ENCODE measurements at places on chromosomes 2 and 18.

DNA sequence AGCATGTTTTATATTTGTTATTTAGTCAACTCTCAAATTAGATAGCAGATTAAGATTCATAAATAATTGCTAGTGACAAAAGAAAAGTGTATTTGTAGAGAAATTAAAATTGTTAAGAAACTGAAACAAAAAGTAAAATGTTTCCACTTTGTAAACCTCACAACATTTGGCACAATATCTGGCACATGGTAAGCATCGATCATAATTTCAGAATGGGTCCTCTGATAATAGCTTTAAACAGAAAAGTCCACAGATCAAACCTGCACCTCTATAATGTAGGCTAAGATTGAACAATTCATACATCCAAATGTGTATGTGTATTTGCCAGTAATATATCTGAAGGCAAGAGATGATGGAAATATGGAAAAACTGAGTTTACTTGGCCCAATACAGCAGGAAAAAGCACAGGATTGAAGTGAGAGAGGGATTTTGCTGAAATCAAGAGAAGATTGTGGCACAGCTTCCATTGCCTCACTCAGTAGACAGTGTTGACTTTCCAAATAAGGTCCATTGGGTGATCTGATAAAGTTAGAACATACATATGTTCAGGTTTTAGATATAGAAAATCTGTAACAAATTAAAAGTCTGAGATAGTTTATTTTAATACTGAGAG, 39.4 kb downstream of the COBLL1 start:
- DNase-seq: no peak

DNA sequence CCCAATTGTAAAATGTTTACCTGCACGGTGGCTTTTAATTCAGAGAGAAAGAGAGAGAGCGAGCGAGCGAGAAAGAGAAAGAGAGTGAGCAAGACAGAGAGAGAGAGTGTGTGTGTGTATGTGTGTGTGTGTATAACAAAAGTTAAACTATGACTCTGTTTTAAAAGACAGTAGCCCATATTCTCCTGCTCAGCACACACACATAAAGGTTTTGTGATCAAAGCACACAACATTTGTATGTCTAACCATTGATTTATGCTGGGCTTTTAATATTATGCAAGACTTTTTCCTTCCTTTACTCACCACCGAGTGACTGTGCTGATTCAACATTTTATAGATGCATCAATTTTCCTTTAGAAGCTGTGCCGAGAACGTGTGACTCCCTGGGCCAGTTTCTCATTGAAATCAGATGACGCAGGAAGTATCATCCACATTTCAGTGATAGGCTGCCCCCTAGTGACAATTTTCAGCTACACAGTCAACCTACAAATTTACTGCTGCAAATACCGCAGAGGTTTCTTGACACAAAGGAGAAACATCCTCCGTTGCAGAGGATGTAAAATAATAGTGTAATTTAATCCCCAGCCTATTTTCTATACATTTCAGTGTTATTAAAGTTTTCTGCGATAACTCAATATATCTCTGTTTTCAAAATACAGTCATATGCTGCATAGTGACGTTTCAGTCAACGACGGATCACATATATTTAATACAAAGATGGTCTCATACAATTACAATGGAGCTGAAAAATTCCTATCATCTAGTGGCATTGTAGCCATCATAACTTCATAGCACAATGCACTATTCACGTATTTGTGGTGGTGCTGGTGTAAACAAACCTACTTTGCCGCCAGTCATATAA, 165.9 kb upstream of the TANK start:
- peak; percentile 35 for DNase-seq

GRCh38 chr2:200243441-200243840, 63.1 kb upstream of the SPATS2L start:
- no peak for DNase-seq

- no peak for DNase-seq
Observed at GRCh38 chr2:175734686-175735085, 267.4 kb downstream of the LNPK start.

GRCh38 chr2:554444-554843, 122.8 kb downstream of the TMEM18 start:
- no peak for DNase-seq

DNA sequence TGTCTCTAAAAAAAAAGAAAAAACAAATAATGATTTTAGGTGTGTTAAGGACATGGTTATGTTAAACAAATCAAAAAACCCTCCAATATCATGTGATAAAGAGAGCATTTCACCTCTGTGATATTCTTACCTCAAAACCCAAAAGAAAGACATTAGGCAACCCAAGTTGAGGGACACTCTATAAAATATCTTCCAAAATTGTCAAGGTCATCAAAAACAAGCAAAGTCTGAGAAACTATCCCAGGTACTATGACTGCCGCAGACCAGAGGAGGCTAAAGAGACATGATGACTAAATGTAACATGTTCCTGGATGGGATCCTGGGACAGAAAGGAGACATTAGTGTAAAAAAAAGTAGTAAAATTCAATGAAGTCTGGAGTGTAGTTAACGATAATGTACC, 4.5 kb downstream of the SFXN5 start:
- no peak for DNase-seq

DNA sequence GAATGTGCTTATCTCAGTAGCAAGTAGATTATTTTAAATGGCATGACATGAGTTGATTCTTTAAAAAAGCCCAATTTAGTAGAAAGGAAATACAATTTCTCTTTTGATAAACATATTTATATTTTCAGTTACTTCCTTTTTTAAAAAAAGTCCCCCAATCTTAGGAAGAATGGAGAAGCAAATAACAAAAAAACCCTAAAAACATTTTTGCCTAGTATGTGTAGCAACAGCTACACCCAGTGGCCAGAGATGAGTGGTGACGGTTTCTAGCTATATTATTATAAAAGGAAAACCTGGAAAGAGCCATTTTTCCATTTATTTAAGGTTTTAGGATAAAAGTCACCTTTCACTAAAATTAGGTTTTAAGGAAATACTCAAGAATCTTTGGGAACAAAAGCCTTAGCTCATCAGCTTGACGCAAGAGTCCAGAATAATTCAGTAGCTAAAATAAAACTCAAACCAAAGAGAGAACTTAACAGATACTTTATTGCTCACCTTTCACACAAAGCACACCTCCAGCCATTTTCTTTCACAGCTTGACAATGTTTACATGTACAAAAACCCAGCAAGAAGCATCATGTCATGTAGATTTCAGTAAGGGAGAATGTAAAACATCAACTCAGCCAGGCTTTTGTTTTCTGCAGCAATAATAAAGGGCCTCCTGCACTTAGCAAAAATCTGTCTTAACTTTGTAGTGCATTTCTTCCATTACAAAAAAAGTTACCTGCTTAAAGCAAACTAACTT, 15.7 kb downstream of the FAM98A start:
- no peak for DNase-seq

- no peak for DNase-seq
Observed at GRCh38 chr2:236360496-236360895, 96.3 kb upstream of the ASB18 start.

DNA sequence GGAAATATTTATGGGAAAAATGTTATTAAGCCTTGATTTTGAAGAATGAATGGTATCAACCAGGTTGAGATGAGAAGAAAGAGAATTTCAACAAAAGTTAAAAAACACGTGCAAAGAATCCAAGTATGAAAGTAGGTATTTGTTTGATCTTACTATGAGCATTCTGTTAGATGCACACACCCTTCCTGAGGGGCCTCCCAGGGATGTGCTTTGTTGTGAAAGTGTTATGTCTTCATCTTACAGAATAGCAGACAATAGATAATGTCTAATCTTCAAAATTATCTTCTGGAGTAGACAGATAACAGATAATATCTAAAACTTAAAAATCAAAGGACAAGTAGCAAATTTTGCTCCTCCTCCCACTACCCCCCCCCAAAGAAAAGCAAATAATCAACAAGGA, 155.2 kb upstream of the COL3A1 start:
- no peak for DNase-seq

- no peak for DNase-seq
Observed at GRCh38 chr2:159379181-159379580, 92.7 kb upstream of the WDSUB1 start.

- DNase-seq: no peak
Observed at GRCh38 chr2:173705656-173706055, 259.5 kb downstream of the SP3 start.

DNA sequence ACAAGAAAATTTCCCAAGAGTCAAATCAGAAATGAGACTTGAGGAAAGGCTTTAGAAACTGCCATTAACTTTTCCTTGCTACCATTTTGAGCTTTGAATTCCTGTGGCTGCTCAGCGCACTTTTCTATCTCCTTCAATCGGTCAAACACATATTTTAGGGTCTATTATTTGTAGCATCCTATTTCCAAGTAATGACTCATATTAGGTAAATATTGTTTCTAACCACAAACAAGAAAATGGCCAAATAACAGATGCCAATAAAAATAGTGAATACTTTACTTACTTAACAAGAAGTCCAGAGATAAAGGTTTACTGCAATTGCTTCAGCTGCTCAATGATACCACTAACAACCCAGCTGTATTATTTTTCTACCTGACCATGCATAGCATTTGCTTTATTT, 29.7 kb upstream of the CCDC178 start:
- DNase-seq: no peak

DNA sequence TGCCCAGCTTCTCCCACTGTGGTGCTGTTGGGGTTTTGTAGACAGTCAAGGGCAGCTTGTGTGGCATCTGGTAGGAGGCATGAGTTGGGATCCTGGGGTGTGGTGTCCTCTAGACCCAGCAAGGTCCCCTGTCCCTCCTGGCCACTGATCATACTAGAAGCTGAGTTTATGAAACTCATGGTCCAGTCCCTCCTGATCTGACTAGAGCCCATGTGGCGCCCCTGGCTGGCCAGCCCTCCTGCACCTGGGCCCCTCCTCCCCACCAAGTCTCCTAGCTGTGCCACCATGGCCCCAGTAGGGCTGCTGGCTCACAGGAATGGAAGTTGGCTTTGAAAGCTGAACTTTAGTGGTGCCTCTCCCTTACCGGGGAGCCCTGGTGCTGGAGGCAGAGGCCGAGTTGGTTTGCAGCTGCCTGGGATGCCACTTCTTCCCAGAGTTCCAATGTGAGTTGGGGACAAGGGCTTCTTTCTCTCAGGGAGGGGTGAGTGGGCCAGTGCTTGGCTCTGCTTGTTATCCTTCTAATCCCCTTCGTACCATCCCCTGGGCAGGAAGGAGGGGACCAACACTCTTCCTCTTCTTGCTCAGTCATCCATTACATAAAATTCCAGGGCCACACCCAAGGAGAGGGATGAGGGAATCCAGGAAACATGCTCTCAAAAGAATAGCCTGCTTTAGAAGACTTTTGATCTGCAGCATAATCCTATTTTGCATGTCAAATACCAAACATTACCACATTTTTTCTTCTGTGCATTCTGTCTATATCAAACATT, 37.5 kb upstream of the HAAO start:
- DNase-seq: no peak

- DNase-seq: peak; percentile 35
Observed at GRCh38 chr18:3665780-3666525, 216.0 kb downstream of the TGIF1 start.

DNA sequence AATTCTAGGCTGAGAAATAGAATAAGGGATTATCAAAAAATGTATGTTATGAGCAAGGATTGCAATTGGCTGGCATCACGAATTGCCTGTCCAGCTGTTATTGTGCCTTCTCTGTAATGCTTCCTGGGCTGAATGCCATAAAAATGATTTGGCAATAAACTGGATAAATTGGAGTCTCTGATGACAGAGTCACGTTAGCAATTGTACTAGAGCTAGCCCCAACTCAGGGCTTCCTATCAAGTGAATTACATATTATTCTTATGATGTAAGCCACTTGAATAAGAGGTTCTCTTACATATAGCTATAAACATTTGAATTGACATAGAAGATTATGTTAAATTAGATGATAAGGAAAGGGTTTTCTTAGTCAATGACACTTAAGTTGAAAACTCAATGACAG, 607.5 kb upstream of the REG3G start:
- DNase-seq: no peak

DNA sequence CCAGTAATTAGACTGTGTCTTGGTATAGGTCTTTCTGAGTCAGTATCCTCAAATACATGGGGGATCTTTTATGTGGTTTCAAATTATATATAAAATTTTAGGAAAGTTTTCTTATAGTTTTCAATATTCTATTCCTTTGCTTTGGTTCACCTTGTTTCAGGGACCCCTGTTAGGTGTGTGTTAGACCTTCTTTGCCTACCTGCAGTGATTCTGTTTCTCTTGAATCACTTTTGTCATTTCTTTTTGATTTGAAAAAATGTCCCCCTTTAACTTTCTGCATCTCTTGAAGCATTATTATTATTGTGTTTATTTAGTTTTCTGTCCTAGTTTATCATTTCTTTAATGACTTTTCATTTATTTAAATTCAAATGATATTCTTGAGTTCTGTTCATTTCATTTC, 98.7 kb downstream of the FHOD3 start:
- no peak for DNase-seq

DNA sequence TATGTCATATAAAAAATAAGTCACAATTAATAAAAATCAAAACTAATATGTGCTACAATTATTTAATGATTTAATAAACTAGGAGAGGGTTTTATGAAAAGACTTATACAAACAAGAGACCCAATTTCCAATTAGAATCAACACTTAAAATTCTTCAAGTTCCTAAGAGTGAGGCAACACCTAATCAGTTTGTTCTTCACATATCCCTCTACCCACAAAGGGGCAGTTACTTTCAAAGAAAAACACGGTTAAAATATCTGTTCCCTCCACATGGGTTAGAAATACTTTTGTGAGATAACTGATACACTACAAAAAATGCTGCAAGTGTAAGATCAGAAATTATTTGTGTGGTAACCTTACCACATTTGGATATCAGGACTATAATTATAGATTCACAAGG, 357.0 kb downstream of the ERBB4 start:
- DNase-seq: no peak

GRCh38 chr2:47560107-47560819, 157.3 kb downstream of the MSH2 start:
- DNase-seq: no peak

GRCh38 chr2:17058772-17059402, 393.3 kb upstream of the CYRIA start:
- no peak for DNase-seq

DNA sequence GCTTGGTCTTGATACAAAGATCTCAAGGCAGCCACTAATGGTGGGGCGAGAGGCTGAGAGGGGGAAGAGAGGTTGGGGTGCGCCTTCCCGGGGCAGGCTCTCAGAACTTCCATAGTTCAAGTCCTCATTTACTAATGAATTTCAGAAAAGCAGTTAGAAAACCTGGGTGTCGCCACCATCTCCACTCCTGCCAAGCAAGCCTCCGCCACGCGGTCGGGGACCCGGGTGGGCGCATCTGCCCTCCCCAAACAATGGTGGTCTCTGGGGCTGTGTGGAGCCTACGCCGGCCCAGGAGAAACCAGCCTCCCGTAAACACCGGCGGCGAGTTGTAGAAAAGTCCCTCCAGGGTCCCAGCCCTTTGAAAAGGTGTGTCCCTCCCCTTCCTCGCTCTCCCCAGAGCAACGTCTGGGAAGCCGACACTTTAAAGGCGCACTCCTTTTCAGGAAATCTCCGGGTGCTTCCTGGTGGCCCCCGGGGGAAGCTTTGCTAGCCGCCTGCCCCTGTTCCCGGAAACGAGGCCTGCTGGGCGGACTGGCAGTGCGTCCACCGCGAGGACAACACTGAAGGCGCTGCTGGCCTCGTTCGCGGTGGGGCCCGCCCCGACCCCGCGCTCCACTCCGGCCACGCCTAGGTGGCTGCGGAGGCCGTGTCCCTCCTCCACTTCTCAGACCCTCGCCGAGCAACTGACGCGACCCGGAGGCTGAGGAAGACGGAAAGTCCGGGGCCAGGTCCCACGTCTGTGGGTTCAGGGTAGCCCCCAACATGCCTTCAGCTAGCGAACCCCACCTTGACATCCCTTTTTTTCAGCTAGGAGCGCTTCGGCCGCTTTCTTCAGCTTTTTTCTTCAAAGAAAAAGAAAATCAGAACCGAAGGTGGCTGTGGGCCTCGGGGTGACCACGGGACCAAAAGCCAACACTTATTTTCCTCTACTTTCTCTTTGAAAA, 16.8 kb downstream of the EVX2 start:
- no peak for DNase-seq
